Lower leg skin (tissue), 4 donors: ENCODE measurements at places on chromosomes 6 and 20. TPM values are rescaled to one million over a fixed set of nuclear protein-coding genes. Genes with fewer than 3 reads are reported as not detected.

GRCh38 chr6:119559586-119559985 is 210.0 kb upstream of the MAN1A1 start:
- no peak for DNase-seq

GRCh38 chr6:11317885-11318771 is 85.7 kb upstream of the NEDD9 start:
- peak; percentile 52 for DNase-seq

NNAT gene
- total RNA-seq, result 1.3 TPM

GABRR1 gene
- not detected for total RNA-seq

TFAP2D gene
- not detected for total RNA-seq
